Activated T-cell treated with anti-CD3 and anti-CD28 coated beads, Interleukin-2, amount 50 U/mL, for 48 hours (primary cell): ENCODE measurements at places on chromosomes 1 and 21.

- peak; percentile 43 for DNase-seq
These were observed 158.9 kb upstream of the COA6 start for GRCh38 chr1:234214129-234214910.

DNA sequence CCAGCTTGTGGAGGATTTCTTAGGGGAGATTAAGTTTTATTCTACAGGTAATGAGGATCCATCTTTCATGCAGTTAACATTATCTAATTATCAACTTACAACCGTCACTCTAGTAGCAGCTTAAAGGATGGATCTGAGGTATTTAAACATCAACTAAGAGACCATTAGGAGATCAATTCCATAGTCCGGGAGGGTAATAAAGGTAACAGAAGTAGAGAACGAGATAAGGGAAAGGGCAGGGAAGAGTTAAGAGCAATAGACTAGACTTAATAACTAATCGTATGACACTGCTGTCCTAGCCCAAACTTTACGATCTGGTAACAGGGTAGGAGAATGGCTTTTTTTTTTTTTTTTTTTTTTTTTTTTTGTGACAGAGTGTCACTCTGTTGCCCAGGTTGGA lies 19.5 kb upstream of the CCDC17 start:
- no peak for DNase-seq

DNA sequence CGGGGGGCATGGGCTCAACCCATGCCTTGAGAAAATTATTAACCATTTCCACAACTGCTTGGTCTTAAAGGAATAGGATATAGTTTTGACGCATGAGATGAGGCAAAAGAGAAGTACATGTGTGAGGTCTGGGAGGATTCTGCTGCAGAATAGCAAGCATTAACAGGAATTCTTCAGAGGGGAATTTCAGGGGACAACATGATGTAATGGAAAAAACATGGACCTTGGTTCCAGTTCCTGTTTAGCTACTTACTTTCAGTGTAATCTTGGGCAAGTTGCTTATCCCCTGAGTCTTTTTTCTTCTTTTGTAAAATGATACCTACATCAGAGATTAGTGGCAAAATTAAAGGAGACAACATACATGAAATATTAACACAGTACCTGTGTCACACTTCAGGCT lies 85.6 kb downstream of the PRRX1 start:
- no peak for DNase-seq

GRCh38 chr1:69167876-69168275 lies 399.8 kb upstream of the LRRC7 start:
- DNase-seq, result no peak

DNA sequence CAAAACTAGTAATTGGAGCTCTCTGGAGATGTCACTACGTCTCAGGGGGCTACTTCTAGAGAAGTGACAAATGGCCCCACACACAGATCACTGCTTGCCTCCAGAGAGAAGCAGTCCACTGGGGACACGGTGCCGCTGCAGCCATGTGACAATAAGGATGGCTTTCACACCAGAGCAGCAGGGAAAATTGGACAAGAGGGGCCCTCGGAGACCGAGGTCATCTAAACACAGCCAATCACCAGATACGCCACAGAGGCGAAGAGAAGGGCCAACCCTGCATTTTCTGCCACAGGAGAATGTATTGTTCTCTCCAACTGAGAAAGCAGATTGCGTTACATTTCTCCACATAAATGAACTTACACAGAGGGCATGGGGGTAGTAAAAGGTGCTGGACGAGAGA lies 51.2 kb upstream of the TIAM1 start:
- no peak for DNase-seq

GRCh38 chr1:66371233-66372005 lies 162.5 kb upstream of the SGIP1 start:
- peak; percentile 52 for DNase-seq

DNA sequence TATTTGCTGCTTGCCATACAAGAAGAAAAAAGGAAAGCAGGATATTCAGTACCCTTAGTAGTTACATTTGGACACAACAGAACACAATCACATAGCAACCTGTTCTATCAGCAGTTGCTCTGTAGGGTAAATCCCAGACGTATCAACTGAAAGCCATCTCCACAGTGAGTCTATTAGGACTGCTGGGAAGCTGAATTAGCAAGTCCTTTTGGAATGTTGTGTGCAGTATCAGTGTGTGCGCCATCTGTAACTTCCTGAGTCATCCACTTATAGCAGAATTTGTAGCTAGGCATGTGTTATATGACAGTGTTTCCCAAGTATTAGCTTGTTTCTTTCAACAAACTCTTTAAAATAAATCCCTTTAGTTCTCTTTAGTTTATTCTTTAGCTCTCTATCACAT lies 21.3 kb downstream of the CCDC30 start:
- no peak for DNase-seq

GRCh38 chr1:207519505-207520399 lies 23.8 kb downstream of the CR1 start:
- DNase-seq, result no peak

DNA sequence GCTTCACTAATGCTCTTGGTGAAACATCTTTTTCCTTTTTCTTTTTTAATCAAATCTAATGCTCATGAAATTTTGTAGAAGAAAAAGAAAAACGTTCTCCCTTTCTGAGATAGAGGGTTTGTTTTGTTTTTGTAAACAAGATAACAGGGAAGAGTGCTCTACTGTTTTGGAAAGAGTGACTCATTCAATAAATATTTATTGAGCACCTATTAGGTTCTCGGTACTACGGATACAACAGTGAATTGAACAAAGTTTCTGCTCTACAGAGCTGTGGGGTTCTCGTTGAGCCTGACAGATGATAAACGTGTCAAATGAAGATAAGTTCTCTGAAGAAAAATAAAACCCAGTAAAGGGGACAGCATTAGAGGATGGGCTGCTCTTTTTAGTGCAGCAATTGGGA lies 7.0 kb downstream of the PGM1 start:
- no peak for DNase-seq

GRCh38 chr1:113219377-113219776 lies 146.4 kb downstream of the LRIG2 start:
- no peak for DNase-seq

GRCh38 chr1:187396226-187396625 lies 567.5 kb downstream of the PLA2G4A start:
- no peak for DNase-seq

DNA sequence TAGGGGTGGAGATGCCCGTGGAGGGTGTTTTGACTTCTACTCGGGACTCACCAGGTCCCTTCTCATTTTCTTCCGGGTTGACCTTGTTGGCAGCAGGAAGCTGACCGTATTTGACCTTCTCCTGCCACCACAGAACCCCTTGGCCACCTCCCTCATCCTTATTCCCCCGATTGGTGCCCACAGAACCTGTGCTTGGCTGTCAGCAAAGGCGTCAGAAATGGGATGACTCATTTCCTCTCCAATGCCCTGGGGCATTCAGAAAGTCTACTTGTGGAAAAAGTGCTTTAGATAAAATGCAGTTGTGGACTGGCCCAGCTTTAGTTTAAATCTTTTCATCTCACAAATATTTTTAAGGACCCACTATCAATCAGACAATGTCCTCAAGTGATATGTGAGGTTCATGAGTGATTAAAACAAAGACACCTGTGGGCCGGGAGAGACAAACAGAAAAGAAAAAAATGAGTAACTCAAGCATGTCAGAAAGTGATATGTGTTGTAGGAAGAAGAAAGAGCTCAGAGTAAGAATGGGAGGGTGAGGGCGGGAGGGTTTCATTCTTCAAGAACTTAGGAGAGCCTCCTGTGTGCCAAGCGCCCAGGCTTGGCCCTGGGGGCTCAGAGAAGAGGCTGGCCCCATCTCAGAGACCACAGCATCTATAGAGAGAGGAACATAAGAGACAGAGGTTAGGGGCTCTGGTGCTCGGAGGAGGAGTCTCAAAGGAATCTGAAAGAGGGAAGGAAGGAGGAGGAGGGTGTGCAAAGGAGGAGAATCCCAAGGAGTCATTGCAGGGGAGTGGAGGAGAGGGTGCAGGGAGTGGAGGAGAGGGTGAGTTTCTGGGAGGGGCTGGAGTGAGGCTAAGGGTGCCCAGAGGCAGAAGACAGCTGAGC lies 221.6 kb upstream of the VAMP3 start:
- peak; percentile 68 for DNase-seq

GRCh38 chr1:8525216-8525557 lies 207.3 kb downstream of the SLC45A1 start:
- peak; percentile 66 for DNase-seq

- no peak for DNase-seq
These were observed 64.3 kb upstream of the MPC2 start for GRCh38 chr1:168001213-168001612.

- DNase-seq, result no peak
These were observed 242.1 kb upstream of the JUN start for GRCh38 chr1:59025898-59026426.

DNA sequence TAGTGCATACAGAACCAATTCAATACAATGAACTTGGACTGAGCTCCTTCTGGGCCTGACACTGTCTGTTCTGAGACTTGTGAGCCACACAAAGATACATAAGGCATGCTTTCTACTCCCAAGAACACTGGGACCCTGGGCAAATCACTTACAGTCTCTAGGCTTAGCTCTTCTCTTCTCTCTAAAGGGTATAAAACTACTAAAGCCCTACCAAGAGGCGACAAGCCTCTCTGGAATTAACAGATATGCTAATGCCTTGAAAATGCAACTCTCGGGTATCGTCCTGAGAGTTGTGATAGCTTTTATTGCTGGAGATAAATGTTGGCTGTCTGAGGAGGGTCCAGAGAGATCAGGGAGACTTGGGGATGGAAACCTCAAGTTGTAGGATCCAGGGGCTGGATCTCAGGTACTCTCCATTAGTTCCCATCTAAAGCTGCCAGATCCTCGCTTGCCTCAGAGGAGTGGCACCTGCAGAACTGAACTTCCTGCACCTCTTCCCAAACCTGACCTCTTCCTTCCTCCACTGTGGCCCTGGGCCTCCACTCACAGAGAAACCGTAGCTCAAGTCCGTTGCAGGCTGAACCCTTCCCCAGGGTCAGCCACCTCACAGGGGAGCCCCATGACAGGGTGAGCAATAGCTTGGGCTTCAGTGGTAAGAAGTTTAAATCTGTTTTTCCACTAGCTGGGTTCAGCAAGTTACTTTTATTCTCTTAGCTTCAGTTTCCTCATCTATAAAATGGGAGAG lies 11.5 kb upstream of the CFAP45 start:
- peak; percentile 33 for DNase-seq

- no peak for DNase-seq
These were observed 27.6 kb downstream of the PODN start for GRCh38 chr1:53089478-53090226.

DNA sequence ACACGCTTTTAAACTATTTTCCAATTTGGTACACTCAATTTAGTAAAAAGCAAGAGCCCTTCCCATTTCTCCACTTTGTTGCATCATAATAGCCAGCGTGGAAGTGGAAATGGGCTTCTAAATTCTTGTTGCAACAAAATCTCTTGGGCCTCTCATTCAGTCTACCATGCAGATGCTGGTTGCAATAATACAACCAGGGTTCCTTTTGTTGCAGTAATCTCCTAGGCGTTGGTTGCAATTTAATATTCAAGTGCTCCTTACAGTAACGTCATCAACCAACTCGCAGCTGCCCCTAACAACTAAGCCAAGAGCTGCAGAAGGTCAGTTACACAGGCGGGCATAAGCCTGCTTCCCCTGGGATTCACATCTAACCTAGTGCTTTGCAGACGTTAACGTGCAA lies 2.7 kb upstream of the HDGF start:
- DNase-seq, result no peak

- DNase-seq, result peak; percentile 35
These were observed 1.4 kb downstream of the ACOT7 start for GRCh38 chr1:6391951-6392808.

DNA sequence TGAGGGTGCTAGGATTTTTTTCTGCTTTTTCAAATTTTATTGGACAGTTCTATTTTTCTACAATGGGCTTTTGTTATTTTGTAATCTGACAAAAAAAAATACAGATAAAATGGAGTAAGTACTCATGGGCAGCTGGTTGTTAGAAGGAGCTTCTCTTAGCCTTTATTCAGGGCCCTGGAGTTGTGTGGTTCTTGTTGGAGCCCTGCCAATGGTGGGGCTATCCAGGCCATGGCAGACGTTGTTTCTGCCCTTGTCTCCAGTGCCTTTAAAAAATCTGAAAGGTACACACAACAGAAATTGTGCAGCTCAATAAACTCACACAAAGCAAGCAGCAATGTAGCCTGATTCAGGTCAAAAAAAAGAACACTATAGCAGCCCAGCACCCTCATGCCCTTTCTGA lies 153.5 kb upstream of the GALNT2 start:
- DNase-seq, result no peak

DNA sequence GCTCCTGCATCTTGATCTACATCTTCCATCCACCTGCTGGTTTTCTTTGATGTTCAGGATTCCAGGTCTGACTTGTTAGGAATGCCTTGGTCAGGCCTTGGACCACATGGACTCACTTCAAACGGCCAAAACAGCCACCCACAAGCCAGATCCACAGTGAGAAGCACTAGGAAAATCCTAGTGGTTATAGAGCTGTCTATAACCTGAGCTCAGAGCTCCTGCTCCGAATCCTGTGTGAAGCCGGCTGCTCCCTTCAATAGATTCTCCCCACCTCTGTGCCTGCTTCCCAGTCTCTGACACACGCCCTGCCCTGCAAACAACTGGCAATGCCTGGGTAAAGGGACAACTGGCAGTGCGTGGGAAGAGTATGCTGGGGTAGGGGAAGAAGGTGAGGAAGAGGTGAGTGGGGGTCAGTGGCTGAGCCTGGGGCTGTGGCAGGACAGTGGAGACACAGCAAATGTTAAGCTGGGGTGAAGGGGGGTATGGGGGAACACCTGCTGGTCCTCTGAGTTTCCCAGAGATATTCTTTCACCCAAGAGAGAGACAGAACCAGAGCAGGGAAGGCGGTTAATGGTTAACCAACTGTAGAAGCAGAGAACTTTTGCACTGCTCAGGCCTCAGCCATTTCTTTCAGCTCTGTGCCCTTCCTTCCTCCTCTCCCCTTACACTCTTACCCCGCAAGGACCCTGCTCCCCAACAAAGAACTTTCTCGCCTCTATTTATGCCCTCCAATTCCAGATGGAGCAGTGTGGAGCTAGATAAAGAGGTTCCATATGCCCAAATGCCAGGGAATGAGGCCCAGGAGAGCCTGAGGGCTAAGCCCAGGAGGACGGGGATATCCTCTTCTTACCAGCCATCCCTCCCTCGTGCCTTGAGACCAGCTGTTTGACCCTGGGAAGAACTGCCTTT lies 4.5 kb downstream of the PLXNA2 start:
- no peak for DNase-seq
